ENCODE measurements at places on chromosomes 13 and 19.
A peak's percentile ranks its signal among the peaks of the same experiment; 100 is the strongest.

DNA sequence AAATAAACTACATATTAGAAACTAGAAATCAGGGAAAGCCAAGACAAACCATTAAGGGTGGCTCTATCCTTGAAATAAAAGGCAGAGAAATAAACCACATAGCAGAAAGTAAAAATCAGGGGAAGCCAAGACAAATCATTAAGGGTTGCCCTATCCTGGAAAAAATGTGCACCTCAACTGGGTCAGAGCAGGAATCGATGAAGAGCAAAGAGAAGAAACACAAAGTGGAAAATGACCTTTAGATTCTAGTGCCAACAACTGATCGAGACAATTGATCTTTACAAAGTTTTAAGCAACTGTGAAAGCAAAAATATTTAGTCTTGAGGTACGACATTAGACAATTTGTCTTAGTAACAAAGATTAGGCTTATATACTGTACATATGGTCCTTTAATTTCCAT is 26.6 kb downstream of the KLF12 start:
- no peak for DNase-seq

GRCh38 chr19:18245297-18245696 is 19.1 kb upstream of the PDE4C start:
- no peak for DNase-seq

DNA sequence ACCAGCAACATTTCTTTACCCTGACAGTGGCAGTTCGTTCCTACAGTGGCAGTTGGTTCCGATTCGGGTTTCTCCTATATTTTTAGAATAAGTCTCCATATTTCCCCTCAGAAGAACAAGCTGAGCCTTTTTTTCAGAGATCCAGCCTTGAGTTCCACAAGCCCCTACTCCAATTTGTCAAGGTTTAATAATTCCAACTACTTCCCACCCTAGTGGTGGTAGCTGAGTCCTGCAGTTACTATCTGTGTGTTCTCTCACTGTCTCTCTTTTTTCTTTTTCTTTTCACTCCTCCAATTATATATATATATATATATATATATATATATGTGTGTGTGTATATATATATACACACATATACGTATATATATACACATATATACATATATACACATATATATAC is 1347.3 kb downstream of the PCDH9 start:
- peak; percentile 11 for DNase-seq

GRCh38 chr13:34357435-34358232 is 539.7 kb downstream of the RFC3 start:
- DNase-seq: peak; percentile 32

DNA sequence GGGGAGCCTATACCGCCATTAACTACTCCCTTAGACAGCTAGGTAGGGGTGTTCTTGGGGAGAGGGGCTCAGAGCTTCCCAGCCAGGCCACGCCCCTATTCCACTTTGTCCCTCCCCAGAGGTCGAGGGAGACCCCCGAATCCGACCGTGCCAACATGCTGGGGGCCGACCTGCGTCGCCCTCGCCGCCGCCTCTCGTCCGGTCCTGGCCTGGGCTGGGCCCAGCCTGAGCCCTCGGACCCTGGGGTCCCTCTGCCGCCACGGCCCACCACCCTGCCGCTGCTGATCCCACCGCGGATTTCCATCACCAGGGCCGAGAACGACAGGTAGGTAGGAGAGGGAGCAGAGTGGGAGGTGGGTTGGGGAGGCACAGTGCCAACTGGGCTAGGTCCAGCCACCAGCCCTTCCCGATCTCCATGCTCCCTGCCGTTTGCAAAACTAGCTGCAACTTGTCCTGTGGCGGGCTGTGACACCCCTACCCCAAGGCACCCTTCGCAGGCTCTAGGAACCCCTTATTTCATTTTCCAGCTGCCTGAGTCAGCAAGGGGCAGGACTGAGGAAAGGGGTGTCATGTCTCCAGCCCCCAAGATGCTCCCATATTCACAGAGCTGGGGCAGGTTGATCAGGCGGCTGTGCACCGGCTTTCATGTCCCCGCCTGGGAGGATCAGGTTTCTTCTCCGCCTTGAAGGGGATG is 2.6 kb upstream of the PDE4A start:
- DNase-seq: peak; percentile 70

GRCh38 chr19:11856596-11857250 is 8.2 kb downstream of the ZNF439 start:
- DNase-seq: no peak

DNA sequence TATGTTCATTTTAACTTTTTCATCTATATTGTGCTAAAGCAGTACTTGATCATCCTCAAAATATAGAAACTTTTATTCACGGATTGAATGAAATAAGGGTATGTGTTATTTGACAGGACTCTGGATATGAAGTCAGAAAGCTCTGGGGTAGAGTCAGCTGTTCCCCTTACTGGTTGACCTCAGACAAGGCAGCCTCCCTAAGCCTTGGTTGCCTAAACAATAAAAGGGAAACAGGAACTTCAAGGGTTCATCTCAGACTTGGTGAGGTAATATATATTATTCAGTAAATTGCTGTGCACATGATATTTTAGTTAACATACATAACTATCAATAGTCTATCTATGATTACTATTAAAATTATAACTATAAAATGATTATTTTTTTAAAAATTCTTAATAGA is 13.6 kb downstream of the POLR1D start:
- DNase-seq: no peak

- no peak for DNase-seq
Measured at GRCh38 chr13:113728571-113729054, 30.4 kb upstream of the TMEM255B start.

DNA sequence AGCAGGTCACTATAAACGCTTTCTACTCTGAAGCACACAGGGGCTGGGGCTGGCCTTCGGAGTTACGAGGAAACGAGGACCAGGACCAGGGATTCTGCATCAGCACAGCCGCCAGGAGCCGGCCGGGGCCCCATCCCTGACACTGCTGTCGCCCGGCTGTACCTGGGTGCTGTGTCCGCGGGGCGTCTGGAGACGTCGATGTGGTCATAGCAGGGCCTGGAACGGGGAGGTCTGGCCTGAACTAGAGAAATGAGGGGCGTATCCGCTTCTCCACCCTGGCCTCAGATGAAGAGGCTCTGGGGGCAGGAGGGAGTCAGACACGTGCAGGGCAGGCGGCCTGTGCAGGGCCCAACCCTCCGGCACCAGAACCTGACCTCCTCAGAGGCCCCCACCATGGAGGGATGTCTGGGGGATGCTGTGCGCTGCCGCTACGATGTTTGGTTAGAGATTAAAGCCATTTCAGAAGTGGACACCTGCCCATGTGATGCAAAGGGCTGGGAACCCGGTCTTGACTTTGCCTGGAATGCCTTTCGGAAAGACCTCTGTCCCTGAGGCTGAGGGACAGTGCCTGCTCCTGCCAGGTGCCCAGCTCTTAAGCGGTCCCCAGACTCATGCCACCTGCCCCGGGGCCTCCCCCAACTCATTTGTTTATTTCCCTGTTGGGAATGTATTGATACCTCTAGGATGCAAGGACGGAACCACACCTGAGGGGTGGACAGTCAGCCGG is 21.4 kb downstream of the GAS6 start:
- DNase-seq: no peak

DNA sequence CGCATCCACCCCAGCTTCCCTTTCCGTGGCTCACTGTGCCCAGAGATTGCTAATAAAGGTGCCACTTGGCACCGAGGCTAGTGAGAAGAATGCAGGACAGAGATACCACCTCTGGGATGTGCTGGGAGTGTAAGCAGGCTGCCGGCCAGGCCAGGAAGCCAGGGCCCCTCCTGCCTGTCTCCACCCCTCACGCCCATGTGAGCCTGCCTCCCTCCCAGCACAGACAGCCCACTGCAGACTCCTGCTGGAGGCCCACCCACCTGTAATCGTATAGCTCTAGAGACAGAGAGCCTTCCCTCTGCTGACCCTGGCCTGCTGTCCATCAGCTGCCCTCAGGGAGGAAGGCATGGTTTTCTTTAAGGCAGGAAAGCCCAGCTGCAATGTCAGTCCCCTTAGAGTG is 13.9 kb downstream of the VSTM2B start:
- DNase-seq: no peak

DNA sequence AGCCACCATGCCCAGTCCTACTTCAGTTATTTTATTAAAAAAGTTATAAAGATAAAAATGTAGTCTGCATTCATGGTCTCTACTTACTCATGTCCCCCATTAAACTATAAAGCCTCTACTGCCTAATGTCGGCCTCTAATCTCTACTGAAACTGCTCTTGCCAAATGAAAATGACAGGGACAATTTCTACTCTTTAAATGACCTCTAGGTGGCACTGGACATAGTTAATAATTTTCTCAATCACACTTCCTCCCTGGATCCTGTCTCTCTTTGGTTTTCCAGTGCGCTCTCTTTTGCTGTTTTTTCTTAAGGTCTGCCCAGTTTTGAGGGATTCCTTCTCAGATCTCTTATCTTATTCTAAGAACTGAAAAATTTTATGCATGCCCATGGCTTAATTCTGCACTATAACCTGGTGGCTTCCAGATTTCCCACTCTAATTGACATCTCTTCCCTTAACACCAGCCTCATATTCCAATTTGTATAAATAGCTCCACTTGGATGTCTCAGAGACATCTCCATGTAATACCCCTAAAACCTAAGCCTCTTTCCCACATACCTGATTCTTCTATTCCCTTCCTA is 54.3 kb downstream of the MTMR6 start:
- DNase-seq: peak; percentile 42

DNA sequence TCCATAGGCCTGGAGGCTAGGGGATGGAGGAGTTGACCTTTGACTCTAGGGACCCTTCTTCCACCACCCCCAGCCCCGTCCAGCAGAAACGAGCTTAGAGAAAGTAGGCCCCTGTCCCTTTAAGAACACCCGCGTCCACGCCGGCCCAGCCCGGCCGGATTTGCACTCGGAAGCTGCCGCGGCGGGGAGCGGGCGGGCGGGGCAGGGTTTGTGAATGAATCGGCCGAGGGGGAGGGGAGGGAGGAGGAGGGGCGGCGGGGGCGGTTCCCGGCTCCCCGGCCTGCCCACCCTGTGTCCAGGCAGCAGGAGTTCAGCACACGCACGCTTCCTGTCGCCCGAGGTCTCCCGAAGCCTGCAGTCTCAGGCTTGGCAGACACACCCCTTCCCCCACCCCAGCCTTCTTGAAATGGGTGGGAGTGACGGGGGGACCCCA is 1.5 kb downstream of the UNC13A start:
- DNase-seq: peak; percentile 89

DNA sequence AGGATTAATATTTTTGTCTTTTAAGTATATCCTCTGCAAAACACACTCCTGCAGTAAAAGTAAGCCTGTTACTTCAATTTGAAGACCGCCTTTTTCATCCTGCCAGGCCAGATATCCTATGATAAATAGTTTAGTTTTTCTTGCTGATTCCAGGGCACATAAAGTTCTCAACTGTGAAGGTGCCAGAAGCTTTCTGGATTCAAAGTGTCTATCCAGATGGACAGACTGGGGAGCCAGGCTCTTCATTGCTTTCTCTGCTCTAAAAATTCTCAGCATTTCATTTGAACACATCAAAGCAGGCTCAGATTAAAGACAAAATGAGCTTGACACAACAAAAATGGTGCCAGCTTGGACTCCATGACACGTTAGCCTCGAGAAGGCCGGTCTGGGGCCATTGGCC is 53.6 kb upstream of the UBL3 start:
- DNase-seq: no peak

- no peak for DNase-seq
Measured at GRCh38 chr13:81686877-81687276, 1346.0 kb upstream of the SPRY2 start.

DNA sequence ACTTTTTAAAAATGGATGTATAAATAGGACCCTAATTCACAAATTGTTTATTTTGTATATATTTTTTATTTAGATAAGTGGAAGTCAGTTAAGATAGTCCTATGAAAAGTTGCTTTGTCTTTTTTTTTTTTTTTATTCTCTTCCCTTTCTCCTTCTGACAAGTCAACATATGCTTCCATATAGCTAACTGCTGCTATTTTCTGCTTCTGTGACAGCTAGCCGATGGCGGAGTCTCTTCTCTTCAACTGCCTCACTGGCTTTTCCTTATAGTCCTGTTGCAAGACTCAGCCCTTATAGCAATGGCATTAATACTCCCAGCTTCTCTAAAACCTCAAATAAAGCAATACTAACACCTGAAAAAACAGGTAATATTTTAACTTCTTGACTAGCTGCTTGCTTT is 45.3 kb downstream of the SLAIN1 start:
- no peak for DNase-seq

- DNase-seq: no peak
Measured at GRCh38 chr13:29441306-29441705, 154.2 kb downstream of the SLC7A1 start.

DNA sequence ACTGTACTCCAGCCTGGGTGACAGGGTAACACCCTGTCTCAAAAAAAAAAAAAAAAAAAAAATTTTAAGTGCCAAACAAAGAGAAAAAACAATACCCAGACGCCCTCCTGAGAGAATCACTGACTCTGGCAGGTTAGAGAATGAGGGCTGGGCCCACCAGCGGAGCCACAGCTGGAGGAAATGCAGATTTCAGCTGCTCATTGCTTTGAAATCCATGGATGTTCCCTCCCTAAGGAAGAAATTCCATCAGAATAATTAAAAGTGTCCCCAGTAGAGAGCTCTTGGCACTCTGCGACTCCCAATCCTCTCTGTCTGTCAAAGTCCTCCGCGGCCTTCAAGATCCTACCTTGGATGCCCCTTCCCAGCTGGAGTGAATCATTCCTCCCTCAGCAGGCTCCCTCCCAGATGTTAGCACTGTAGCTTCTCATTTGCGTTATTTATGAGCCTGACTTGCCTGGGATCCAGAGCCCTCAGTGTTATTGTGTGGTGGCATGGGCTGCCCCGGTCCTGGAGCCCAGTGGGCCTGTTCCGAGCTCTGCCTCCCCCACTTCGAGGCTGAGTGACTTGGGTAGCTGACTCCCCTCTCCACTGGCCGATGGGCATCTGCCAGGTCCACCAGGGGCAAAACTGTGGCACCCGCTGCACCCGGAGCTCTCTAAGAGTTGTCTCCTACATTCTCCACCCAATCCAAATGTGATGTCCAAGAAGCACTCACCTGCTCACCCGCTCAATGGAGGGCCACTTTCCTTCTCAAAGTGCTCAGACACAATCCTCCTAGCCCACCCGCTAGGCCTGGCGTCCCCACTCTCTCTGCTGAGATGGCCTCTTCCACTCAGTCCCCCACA is 47.0 kb downstream of the SERP2 start:
- DNase-seq: peak; percentile 51

DNA sequence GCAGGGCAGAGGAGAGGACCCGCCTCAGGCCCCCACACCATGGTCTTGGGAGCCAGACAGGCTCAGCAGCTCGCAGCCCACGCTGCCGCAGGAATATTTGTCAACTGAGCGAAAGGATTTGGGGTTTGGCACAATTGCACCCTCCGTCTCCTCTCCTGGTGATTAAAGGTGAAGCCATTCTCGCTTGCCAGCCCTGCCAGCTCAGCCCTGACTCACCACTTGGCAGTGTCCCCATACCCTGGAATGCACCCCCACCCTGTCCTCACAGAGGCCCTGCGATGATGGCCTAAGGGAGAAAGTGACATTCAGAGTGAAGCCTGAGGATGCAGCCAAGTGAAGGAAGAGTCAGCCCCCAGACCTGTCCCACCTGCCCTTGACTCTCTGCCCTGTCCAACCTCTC is 18.8 kb downstream of the CYTH2 start:
- no peak for DNase-seq

DNA sequence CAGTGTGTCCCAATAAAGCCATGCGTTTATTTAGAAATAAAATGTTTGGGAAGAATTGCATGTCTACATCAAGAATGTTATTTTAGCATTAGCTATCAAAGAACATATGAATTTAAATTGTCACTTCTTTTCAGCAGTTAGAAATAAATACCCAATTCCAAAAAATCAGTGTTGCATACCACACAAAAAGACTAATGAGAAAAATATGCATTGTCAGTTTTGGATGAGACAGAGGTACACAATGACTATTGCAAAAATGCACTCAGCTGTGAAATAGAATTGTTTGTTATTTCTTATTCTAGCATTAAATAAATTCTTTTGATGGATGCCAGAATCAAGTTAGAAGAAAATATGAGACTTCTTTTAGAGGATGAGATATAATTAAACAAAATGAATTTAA is 833.9 kb downstream of the SLITRK1 start:
- DNase-seq: no peak
